ENCODE measurements at places on chromosomes 2 and 18.

- DNase-seq = no peak
These were observed 14.1 kb downstream of the GLI2 start for GRCh38 chr2:120749506-120750431.

- no peak for DNase-seq
These were observed 142.6 kb upstream of the FHL2 start for GRCh38 chr2:105541189-105542050.

DNA sequence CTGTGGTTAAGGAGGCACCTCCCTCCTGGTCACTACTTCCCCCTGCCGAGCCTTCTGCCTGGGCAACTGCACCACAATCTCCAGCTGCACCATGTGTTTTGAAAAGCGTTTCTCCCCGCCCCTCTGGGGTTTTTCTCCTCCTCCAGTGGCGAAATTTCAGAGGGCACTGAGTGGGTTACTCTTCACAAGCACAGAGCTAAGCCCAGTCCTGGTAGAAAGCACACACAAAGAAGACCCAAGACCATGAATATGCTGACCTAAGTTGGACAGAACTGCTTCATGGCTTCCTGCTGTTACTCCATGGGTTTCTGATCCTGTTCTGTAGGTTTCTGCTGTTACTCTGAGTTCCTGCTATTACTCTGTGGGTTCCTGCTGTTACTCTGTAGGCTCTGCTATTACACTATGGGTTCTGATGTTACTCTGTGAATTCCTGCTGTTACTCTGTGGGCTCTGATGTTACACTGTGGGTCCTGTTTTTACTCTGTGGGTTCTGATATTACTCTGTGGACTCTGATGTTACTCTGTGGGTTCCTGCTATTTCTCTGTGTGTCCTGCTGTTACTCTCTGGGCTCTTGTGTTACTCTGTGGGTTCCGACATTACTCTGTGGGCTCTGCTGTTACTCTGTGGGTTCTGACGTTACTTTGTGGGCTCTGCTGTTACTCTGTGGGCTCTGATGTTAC, 216.6 kb downstream of the RTP5 start:
- DNase-seq = no peak

GRCh38 chr2:111519071-111519470, 364.9 kb downstream of the ANAPC1 start:
- no peak for DNase-seq

- no peak for DNase-seq
These were observed 25.9 kb downstream of the UBR3 start for GRCh38 chr2:169853041-169853668.

DNA sequence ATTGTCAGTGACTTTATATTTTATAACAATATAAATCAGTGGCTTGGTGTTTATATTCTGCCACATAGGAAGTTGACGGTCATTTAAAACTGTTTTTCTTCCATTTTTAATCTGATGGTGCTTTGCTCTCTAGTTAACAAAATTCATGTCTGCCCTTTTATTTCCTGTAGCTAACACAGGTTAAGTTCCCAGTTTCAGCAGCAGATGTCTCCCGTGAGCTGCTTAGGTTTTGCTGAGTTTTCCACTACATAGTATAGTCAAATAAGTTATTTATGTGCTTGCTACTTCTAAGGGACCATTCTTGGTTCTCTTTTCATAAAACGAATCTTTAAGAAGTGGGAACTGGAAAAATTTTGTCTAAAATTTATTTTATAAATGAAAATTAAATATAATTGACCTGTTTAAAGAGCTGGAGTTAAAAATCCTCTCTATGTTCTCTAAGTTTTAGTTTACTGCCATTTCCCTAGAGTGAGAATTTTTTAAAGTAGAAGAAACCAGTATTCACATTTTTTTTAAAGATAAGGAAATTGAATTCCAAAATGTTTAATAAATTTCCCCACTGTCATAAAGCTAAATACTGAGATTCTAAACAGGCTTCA, 20.6 kb downstream of the HTR2B start:
- peak; percentile 37 for DNase-seq

DNA sequence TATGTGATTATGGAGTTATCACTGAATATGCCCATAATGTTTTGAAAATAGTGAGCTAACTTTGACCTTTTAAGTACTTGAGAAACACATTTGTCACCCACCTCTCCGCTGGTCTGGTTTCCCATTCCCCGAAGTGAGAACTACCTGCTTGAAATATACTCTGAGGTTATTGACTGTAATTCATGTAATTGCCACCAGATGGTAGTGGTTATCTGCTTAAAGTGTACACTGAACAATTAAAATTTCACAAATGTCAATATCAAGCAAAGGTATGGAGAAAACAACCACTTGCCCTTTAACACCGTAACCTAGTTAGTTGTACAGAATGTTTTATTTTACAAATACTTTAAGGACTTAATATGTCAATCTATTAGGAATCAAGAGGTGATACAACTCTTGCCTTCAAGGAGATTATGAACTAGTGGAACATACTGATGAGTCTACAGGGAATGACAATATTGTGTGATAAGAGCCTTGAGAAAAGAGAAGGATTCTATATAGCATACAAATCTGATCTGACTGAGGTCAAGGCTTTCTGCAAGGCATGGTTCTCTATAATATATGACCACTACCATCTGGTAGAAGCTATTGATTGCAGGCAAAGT, 316.8 kb upstream of the KCNH7 start:
- DNase-seq = peak; percentile 3

DNA sequence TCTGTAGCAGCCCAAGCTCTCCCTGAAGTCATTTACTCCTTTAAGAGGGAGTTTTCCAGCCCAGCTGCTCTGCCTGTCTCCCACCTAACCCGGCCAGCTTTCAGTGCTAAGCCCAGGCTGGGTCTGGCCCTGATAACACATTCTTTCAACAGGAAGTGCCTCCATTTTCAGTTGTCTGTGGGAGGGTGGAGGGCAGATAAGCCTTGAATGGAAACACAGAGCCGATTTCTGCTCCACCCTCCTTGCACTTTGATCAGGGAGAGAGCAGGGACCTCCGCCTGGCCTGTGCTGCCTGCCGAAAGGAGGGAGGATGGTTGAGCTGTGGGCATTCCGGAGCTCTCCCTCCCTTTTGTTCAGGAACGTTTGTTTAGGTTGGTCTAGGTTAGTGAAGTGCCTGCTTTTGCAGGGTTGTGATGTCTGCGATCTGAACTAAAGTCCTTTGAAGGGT, 24.8 kb downstream of the GATA6 start:
- DNase-seq = no peak

GRCh38 chr2:202848813-202849212, 22.8 kb downstream of the ICA1L start:
- no peak for DNase-seq

- DNase-seq = no peak
These were observed 90.8 kb downstream of the FAM124B start for GRCh38 chr2:224310943-224311625.

- no peak for DNase-seq
These were observed 212.0 kb upstream of the NABP1 start for GRCh38 chr2:191465766-191466420.

DNA sequence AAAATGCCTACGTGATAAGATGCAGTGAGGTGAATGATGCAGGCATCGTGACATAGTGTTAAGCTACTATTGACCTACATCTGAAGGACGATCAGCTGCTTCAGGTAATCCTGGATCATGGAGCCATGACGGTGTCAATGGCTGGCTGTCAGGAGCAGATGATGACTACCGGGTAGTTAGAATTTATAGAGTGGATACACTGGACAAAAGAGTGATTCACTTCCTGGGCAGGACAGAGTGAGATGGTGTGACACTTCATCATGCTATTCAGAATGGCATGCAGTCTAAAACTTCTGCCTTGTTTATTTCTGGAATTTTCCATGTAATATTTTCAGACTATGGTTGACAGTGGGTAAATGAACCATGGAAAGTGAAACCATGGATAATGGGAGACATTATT, 29.5 kb downstream of the METTL8 start:
- DNase-seq = no peak

GRCh38 chr2:235733761-235734160, 239.9 kb downstream of the AGAP1 start:
- DNase-seq = no peak
